AG08395 (cell line): ENCODE measurements at places on chromosomes 16 and 17.

- no peak for DNase-seq
Measured at GRCh38 chr16:29694384-29695195, 15.6 kb downstream of the QPRT start.

GRCh38 chr16:10878644-10879501, 1.9 kb downstream of the CIITA start:
- peak; percentile 68 for DNase-seq

DNA sequence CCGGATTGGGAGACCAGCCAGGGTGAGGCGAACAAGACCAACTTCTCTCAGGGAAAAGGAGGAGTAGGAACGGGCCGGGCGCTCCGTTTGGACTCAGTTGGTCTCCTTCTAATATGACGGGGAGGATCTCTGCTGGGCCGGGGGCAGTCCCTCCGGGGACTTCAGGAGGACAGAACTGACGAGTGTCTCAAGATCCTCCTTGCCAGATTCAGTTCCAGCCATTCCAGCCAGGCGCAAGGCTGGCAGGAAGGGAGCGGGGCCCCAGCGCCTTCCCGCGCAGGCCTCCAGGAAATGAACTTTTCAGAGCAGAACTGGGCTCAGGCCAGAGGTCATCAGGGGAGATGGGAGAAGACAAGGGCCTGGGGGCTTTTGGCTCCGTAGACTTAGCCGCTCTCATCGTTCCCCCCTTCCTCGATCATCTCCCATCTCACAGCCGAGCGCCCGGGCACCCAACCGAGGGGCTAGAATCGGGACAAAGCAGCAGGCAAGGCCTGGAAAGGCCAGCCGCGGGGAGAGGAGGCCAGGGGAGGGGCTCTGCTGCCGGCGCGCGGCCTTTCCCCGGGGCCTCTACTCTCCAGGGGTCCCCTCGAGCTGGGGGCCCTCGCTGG, 1.6 kb downstream of the ZNF423 start:
- no peak for DNase-seq

DNA sequence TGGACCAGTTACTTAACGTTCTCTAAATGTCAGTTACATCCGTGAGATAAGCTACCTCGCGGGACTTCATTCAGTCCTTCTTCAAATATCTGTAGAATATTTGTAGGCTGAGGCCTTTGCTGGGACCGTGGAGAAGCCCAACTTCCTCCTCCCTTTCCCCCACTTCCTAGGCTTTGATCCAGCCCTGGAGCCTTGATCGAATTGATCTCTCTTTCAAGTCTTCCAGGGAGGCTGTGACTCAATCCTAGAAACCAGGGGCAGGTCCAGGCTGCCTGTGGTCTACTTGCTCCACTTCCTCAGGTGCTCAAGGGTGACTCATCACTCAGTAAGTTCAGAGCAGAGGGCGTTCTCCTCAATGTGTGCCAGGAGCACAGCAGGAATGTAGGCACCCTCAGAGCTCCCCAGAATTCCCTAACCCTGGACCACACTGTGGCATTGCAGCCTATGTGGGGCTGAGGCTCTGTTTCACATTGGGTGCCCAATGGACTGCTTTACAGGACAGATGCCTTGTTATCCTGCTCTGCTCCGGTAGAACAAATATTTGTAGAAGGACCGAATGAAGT, 11.2 kb upstream of the CEP20 start:
- peak; percentile 72 for DNase-seq

DNA sequence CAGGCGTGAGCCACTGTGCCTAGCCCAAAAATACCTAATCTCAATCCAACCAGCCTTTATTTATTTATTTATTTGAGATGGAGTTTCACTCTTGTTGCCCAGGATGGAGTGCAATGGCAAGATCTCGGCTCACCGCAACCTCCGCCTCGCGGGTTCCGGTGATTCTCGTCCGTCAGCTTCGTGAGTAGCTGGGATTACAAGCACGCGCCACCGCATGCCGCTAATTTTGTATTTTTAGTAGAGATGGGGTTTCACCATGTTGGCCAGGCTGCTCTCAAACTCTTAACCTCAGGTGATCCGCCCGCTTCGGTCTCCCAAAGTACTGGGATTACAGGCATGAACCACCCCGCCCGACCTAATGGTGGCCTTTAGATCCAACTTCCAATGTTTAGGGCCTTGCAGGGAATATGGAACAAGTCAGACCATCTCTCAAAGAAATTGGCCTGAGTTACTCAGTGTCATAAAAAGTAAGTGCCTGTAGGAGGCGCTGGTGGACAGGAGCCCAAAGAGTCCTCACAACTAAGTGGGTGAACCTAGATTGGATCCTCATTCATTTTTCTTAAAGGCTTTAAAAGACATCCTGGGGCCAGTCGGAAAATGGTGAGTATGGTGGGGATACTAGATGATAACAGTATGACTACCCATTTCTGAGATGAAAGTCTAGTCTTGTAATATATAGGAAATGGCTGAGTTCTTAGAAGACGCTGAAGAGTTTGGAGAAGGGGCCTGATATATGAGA, 4.6 kb downstream of the ZSCAN10 start:
- peak; percentile 41 for DNase-seq

DNA sequence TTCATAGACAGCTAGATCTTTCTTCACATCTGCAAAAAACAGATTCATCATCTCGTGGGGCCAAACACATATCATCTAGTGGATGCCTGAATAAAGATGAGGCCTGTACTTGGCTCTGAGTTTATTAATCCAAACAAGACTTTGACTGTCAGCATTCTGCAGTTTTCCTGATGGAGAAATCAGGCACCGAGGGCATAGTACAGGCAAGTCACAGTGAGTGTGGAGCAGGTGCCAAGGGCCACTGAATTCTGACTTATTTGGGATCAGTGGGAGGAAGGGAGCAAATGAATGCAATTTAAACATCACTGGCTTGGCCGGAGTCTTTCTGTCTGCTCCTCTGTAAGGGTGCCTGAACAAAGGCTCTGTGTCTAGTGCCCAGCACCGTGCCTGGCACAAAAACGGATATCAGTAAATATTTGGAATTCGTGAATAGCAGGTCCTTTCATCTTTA, 975 bp downstream of the CFAP20 start:
- DNase-seq: no peak

GRCh38 chr17:61422116-61422799, 22.6 kb downstream of the TBX2 start:
- no peak for DNase-seq

GRCh38 chr16:30786115-30786935, 680 bp downstream of the ZNF629 start:
- DNase-seq: peak; percentile 86

DNA sequence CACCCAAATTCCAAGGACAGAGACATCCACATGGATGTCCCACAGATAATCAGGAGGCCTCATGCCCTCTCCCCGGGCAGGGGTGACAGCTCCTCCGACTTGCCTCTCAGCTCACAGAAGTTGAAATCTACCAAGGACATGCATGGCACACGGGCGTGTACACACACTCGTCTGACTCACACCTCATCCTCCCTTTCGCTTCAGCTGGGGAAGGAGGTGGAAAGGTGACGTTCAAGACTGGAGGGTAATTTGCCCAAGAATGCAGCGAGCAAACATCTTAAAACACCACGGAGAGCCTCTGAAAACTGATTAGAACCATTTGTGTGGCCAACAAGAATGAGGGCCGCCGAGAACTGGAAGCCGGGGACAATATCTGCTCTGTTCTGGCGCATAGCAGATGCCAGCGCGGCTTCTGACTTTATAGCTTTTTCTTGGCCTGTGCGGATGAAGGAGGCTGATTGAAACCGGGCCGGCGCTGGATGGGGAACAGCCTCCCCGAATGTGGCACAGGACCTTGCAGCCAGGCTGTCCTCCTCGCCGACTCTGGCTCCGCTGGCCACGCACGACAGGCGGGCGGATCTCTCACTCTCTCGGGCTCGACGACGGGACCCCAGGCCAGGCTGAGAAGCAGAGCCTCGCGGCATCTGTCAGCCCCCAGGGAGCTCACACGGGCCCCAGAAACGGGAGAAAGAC, 100.9 kb downstream of the C16orf95 start:
- DNase-seq: no peak

- DNase-seq: no peak
Measured at GRCh38 chr16:81008505-81008789, 1.4 kb downstream of the CENPN start.

GRCh38 chr16:31131416-31131815, 4.1 kb downstream of the PRSS8 start:
- no peak for DNase-seq
